GM23338 (cell line): ENCODE measurements at places on chromosomes 5 and 9. TPM values are rescaled to one million over a fixed set of nuclear protein-coding genes. Genes with fewer than 3 reads are reported as not detected.

- peak; percentile 92 for DNase-seq
Observed at GRCh38 chr9:114405294-114406034, 17.7 kb upstream of the AKNA start.

- DNase-seq = no peak
Observed at GRCh38 chr5:74541381-74541781, 99.1 kb downstream of the ENC1 start.

ANKRD34B gene
- 1.5 and 2.9 TPM in 2 replicates for total RNA-seq

DNA sequence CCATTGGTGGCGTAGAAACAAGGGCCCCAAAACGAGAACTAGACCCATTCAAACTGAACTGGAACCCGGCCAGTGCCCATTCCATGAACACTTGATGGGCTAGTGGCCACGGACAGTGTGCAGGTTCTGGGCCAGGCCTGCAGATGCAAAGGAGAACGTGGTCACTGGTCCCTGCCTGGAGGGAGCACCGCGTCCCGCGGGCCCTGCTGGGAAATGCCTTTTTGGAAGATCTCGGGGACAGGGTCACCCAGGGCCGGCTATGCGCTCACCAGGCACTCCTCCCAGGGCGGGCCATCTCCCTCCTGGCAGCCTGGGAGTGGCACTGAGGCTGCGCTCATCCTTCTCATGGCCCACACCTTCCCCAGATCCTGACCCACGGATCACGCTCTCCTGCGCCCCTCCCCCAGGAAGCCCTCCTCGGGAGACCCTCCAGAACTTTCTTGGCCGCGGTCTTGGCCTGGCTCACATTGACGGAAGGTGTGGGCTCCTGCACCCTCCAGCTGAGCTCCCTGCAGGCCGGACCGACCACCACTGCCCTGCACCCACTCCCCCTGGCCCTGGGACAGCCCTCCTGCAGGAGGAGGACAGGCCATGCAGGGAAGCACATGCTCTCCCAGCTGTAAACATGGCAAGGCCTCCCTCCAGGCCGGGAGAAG, 2.8 kb upstream of the DIPK1B start:
- no peak for DNase-seq

ABLIM3 gene
- total RNA-seq = 0.23 and 2.2 TPM in 2 replicates

PCDHGA10 gene
- 3.4 and 6.5 TPM in 2 replicates for total RNA-seq

DNA sequence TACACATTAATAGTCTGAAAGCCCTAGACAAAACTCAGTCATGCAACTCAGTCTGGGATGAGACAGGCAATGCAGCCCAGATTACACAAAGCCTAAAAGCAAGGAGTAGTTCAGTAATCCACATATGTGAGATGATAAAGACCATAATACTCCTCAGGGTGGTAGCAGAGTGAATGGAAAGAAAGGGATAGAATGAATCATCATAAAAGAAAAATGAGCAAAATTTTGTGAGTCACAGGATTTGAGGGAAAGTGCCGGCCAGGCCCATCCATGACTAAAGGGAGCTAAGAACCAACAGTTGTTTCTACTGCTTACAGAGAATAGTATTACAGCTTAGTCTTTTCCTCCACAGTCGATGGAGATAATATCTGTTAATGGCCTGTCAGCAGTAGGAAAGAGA, 90.0 kb upstream of the POU5F2 start:
- no peak for DNase-seq

GRCh38 chr5:157955541-157956172, 96.7 kb upstream of the CLINT1 start:
- DNase-seq = no peak
